ENCODE measurements at places on chromosomes 6 and 20.

GRCh38 chr20:34322267-34323105, 19.3 kb upstream of the AHCY start:
- no peak for DNase-seq
- H3K4me1 ChIP-seq: peaks cover 7% of the 10 kb centered on the region

DNA sequence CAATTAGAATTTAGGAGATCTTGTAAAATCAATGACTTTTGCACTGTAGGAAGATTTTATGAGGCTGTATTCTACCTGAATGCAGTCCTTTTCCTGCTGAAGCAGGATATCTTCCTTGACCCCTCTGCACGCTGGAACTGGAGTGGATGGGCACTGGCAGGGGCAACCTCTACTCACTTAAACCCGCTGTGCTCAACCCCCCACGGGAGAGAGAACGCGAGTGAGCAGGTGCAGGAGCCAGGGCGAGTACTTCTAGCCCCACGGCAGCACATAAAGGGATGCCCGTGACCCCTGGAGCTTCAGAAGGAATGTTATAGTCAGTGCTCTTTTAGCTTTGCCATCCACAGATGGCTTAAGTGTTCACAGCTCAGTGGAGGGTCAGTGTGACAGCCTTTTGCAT, 1144.8 kb downstream of the EPHA7 start:
- no peaks in the 10 kb centered on the region for H3K4me1 ChIP-seq
- no peaks in the 10 kb centered on the region for H3K36me3 ChIP-seq

- no peak overlapping the region for H3K27ac ChIP-seq
- no peaks in the 10 kb centered on the region for H3K27me3 ChIP-seq
- DNase-seq: no peak
- H3K4me1 ChIP-seq: peaks cover 4% of the 10 kb centered on the region
- H3K4me3 ChIP-seq: peak overlapping the region; percentile 25
These were observed 134.4 kb downstream of the ARHGAP18 start for GRCh38 chr6:129575378-129576118.

GRCh38 chr20:43508604-43509040, 1.1 kb downstream of the L3MBTL1 start:
- DNase-seq: no peak
- H3K27ac ChIP-seq: no peak overlapping the region
- H3K36me3 ChIP-seq: no peaks in the 10 kb centered on the region
- peaks cover 26% of the 10 kb centered on the region for H3K27me3 ChIP-seq
- peaks cover 8% of the 10 kb centered on the region for H3K4me1 ChIP-seq

- H3K4me1 ChIP-seq: peaks cover 28% of the 10 kb centered on the region
- peaks cover 23% of the 10 kb centered on the region for H3K27me3 ChIP-seq
These were observed 706 bp upstream of the TUBB2B start for GRCh38 chr6:3228046-3228671.

GRCh38 chr6:69026715-69027114, 391.6 kb downstream of the ADGRB3 start:
- DNase-seq: no peak
- H3K27ac ChIP-seq: no peak overlapping the region
- H3K4me3 ChIP-seq: no peak overlapping the region
- H3K27me3 ChIP-seq: no peaks in the 10 kb centered on the region
- no peaks in the 10 kb centered on the region for H3K36me3 ChIP-seq

DNA sequence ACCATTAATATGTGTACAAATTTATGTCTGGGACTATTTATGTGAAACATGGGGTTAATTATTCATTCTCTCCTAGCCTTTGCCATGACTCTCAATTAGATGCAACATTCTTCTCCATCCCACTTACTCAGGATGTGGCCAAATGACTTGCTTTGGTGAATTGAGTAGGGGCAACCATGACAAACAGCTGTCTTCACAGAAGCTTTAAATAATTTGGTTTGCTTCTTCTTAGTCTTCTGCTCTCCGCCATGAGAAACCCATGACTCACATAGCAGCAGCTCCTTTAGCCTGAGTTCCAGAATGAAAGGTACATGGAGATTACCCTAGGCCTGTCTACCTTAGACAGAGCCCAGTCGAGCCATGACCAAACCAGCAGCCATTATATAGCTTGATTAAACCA, 74.7 kb downstream of the FRK start:
- H3K36me3 ChIP-seq: no peaks in the 10 kb centered on the region
- no peaks in the 10 kb centered on the region for H3K4me1 ChIP-seq

DNA sequence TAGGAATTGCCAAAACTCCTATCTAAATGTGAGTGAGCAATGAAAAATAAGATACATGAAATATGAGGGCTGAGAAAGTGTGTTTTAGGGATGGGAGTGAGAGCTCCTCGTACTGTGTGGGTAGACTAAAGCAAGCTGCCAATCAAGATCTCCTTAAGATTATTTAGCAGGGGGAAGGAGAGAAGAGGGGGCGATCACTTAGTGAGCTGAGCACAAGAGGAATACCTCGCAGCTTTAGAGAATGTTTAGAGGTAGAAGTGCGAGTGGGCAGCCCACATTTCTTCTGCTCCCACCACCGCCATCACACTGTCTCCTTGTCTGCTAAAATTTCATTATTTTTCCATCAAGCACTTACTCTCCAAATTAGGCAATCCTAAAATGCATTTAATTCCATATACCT, 312.6 kb downstream of the ALDH8A1 start:
- H3K27me3 ChIP-seq: no peaks in the 10 kb centered on the region
- H3K36me3 ChIP-seq: no peaks in the 10 kb centered on the region
- no peak overlapping the region for H3K27ac ChIP-seq
- no peak for DNase-seq
- H3K4me3 ChIP-seq: no peak overlapping the region
- peaks cover 15% of the 10 kb centered on the region for H3K4me1 ChIP-seq

DNA sequence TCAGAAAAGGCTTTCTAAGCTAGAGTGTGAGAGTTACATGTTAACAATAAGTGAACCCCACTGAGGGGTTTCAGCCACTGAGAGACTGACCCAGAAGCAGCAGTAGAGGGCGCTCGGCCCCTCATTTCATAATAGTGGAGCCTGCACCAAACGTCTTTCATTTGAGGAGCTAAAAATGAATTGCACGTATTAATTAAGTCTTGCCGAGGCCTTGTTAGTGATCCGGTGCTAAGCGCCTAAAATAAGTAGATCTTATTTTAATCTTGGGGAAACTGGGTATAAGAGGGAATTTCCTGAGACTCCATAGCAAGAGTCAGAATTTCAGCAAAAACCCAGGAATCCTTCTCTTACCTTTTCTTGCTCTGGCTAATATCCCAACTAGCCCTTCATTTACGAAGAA, 209.7 kb downstream of the FARS2 start:
- peak; percentile 55 for DNase-seq
- H3K36me3 ChIP-seq: peaks cover 8% of the 10 kb centered on the region
- no peaks in the 10 kb centered on the region for H3K27me3 ChIP-seq
- no peak overlapping the region for H3K27ac ChIP-seq

DNA sequence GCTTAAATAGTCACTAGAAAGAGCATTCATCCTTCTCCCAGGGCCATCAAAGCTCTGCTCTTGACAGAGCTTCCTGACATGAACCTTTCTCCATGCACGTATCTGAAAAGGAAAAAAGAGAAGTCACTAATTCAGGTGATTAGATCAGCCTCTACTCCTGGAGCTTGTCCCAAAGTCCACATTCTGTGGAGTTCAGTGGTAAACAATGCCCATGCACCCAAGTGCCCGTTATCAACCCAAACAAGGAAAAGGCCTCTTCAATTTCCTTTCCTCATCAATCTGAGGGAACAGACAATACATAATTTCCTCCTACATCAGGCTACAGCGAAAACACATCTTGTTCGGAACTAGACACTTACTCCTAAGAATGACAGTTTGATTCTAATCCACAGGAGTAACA, 129.2 kb upstream of the PCSK2 start:
- H3K27ac ChIP-seq: no peak overlapping the region
- H3K36me3 ChIP-seq: no peaks in the 10 kb centered on the region
- no peak for DNase-seq
- H3K4me1 ChIP-seq: no peaks in the 10 kb centered on the region

DNA sequence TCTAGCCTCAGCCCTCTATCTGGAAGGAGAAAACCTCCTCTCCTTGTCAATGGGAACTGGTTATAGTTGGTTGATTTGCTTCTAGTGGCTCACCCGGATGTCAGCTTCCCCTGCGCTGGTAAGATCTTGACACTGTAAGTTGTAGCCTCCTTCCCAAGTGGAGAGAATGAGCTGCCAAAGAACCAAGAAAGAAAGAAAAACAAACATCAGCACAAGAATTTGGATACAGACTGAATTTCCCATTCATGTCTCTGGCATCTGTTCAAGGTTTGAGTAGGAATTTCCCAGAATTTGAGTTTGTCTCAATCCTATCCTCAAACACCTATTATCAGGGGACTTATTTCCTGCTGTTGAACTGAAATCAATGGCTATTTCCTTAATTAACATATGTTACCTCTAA, 44.1 kb downstream of the ELOVL2 start:
- H3K36me3 ChIP-seq: no peaks in the 10 kb centered on the region
- DNase-seq: no peak
- no peaks in the 10 kb centered on the region for H3K4me1 ChIP-seq
- peaks cover 11% of the 10 kb centered on the region for H3K27me3 ChIP-seq
- no peak overlapping the region for H3K27ac ChIP-seq
- no peak overlapping the region for H3K4me3 ChIP-seq

- H3K36me3 ChIP-seq: no peaks in the 10 kb centered on the region
- no peak overlapping the region for H3K27ac ChIP-seq
- H3K4me3 ChIP-seq: no peak overlapping the region
- peaks cover 9% of the 10 kb centered on the region for H3K4me1 ChIP-seq
- peaks cover 2% of the 10 kb centered on the region for H3K27me3 ChIP-seq
- DNase-seq: no peak
These were observed 571.2 kb downstream of the QKI start for GRCh38 chr6:163985710-163986109.

DNA sequence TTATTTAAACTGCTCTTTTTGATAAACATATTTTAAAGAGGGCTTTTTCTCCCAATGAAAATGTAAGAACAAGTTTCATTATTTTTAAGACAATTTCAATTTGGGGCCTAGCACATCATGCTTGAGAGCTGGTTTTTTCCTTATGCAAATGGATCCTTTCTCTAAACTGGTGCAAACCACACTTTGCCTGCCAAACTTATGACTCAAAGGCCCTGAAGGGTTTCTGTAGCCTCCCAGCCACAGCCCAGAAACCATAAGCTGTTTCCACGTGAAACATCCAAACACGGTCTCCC, 451 bp upstream of the HSF2 start:
- peaks cover 2% of the 10 kb centered on the region for H3K36me3 ChIP-seq
- peak overlapping the region; percentile 93 for H3K27ac ChIP-seq
- DNase-seq: no peak
- H3K4me1 ChIP-seq: peaks cover 14% of the 10 kb centered on the region
- peak overlapping the region; percentile 97 for H3K4me3 ChIP-seq

DNA sequence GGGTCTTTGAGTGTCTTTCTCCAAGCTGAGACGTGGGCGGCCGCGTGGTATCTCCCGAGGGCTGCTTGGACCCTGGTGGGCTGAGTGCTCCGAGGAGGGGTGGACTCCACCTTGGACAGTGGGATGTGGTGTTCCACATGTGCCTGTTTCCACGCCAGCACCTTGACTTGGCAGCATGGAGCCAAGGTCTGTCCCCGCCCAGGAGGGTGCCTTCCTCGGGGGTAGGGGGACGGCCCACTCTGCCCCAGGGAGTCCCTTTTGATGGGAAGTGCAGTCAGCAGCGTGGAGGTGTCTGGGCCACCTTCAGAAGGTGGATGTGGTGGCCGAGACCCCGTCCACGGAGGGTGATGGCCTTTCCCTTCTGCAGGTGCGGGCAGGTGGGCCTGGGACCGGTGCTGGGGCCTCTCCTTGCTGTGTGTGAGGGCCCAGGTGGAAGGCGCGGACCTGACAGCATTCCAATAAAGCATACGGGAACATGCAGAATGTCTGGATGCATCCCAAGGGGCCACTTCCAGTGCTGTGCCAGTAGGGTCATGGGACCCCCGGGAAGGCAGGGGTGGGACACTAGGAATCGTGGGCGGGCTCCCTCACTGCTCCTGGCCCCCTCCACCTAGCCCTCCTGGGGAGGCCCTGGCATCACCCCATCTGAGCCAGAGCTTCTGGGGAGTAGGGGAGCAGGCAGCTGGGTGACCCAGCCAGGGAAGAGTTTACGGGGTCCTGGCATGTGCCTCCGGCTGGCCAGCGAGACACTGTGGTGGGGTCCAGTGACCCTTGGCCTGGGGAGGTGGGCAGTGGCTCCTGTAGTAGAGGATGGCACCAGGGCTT, 3.5 kb upstream of the COL20A1 start:
- no peak for DNase-seq
- H3K4me3 ChIP-seq: no peak overlapping the region
- no peak overlapping the region for H3K27ac ChIP-seq

GRCh38 chr6:160881148-160881808, 110.3 kb upstream of the MAP3K4 start:
- no peaks in the 10 kb centered on the region for H3K36me3 ChIP-seq
- DNase-seq: no peak
- no peaks in the 10 kb centered on the region for H3K4me1 ChIP-seq
- peaks cover 2% of the 10 kb centered on the region for H3K27me3 ChIP-seq
- H3K4me3 ChIP-seq: no peak overlapping the region

GRCh38 chr6:14732844-14733757, 512.8 kb upstream of the JARID2 start:
- no peaks in the 10 kb centered on the region for H3K36me3 ChIP-seq
- H3K4me3 ChIP-seq: peak overlapping the region; percentile 33
- H3K4me1 ChIP-seq: peaks cover 57% of the 10 kb centered on the region

DNA sequence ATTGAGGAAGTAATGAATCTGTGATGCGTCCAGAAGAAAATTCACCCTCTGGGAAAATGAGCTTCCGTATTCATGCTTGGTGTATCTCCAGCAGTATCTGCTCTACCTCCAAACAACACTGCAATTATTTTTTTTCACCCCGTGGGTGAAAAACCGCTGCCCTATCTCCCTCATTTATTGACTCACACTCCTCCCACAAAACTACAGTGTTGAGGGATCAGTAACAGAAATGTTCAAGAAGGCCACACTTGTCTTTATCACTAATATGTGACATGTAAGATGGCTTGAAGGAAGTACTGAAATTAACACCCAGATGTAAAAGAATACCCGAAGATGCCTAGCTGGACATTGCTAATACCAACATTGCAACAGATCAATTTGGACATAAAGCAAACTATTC, 4.9 kb upstream of the TBX18 start:
- H3K27ac ChIP-seq: no peak overlapping the region
- no peak for DNase-seq
- peaks cover under 1% of the 10 kb centered on the region for H3K36me3 ChIP-seq
- H3K4me3 ChIP-seq: no peak overlapping the region
- H3K27me3 ChIP-seq: peaks cover 18% of the 10 kb centered on the region
- H3K4me1 ChIP-seq: peaks cover under 1% of the 10 kb centered on the region

DNA sequence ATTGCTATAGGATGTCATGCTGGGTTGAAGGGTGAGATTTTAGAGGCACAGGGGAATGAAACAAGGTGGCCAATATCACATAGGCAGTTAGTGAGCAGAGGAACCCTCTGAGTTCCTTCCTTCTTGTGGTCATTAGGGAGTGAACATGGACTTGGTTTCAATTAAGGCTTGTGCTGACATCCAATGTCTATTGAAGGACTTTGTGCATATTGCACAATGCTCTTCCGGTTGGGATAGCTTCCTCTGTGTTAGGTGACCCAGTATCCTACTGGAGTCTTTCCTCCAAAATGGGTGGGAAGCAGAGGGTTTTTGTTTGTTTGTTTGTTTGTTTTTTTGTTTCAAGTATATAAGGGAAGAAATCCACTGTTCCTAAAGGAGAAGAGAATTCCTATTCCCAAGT, 98.5 kb downstream of the HDGFL1 start:
- no peaks in the 10 kb centered on the region for H3K27me3 ChIP-seq
- no peak overlapping the region for H3K27ac ChIP-seq
- H3K36me3 ChIP-seq: no peaks in the 10 kb centered on the region
- H3K4me1 ChIP-seq: no peaks in the 10 kb centered on the region
- no peak for DNase-seq
- no peak overlapping the region for H3K4me3 ChIP-seq

Measured in memory B cell (primary cell).